ENCODE measurements at places on chromosomes 5 and 9. TPM values are rescaled to one million over a fixed set of nuclear protein-coding genes. Genes with fewer than 3 reads are reported as not detected.

GRCh38 chr5:134784946-134785620, 26.5 kb downstream of the DDX46 start:
- peak; percentile 54 for DNase-seq

The TERT gene
- not detected for total RNA-seq

The ARHGEF28 gene
- 134 TPM for total RNA-seq

The MYMK gene
- not detected for total RNA-seq

DNA sequence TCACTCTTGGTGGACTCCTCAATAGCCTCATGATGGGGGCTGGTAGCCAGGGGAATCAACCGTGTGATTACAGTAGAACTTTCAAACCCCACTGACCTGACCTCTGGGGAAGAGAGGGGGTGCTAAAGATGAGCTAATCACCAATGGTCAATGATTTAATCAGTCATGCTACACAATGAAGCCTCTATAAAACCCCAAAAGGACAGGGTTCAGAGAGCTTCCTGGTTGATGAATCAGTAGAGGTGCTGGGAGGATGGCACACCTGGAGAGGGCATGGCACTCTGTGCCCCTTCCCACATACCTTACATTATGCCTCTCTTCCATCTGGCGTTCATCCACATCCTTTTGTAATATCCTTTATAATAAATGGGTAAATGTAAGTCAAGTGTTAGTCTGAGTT, 8.9 kb upstream of the SH3TC2 start:
- DNase-seq: no peak

GRCh38 chr9:25415718-25416117, 262.5 kb downstream of the TUSC1 start:
- DNase-seq: no peak

DNA sequence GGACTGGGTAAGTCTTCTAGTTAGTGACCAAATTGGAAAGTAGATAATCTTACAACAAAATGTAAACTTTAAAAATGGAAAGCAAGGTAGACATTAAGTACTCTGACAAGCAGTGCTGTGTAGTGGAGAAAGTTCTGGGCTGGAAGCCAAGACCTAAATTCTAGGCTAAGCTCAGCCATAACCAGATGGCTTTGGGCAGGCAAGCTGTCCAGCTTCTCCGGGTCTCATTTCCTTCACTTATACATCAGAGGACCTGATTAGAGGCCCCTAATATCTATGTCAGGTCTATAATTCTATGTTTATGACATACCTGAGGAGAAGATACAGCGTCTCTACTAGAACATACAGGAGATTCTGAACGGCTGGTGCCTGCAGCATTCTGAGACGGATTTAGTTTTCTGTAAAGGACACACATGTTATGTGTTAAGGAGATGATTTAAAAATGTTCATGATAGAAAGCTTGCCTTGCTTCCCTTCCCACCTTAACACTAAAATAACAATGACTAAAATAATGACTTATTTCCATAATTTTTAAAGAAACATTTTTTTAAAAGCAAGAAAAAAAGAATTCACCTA, 61.2 kb downstream of the ELL2 start:
- DNase-seq: no peak

GRCh38 chr9:99012957-99013512, 69.3 kb downstream of the COL15A1 start:
- DNase-seq: no peak

DNA sequence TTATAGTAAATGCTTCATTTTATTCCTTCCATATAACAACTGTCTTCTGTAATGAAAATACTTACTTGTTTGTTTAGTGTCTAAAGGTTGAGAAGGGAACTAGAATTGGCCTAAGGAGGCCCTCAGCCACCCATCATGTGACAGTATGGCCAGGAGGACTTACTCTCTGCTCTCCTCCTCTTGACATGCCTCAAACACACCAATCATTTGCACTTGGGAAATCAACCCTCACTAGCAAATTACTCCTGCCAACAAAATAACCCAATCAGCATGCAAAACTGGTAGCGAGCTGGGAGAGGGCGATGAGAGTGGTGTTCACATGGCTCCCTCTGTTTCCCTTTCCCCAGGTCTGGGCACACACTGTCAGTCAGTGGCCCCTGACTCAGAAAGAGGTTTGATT, 58.6 kb upstream of the MEF2C start:
- no peak for DNase-seq

All from foreskin keratinocyte (primary cell).